Articular chondrocyte of knee joint (primary cell): ENCODE measurements at places on chromosomes 16 and 17. TPM values are rescaled to one million over a fixed set of nuclear protein-coding genes. Genes with fewer than 3 reads are reported as not detected.

The PRAC2 gene
- not detected in 2 replicates for total RNA-seq

The SLC22A31 gene
- 0.13 TPM in 1 of 2 replicates, not detected in the other for total RNA-seq

The ASB16 gene
- total RNA-seq = 0.11 and 0.39 TPM in 2 replicates

The ANKFN1 gene
- not detected in 2 replicates for total RNA-seq

The ACAP1 gene
- total RNA-seq = 0.11 and 0.26 TPM in 2 replicates

The SLC6A2 gene
- not detected in 2 replicates for total RNA-seq

The CES4A gene
- 3.6 and 5.0 TPM in 2 replicates for total RNA-seq

The GAS2L2 gene
- total RNA-seq = under 0.01 TPM in 1 of 2 replicates, not detected in the other

The MYCBPAP gene
- 1.8 and 2.5 TPM in 2 replicates for total RNA-seq

The CTRB2 gene
- not detected in 2 replicates for total RNA-seq

The ATP2A1 gene
- total RNA-seq = under 0.01 and 0.22 TPM in 2 replicates

The RRAD gene
- total RNA-seq = 1.3 and 2.3 TPM in 2 replicates

The TBC1D3H gene
- total RNA-seq = 0.11 TPM in 1 of 2 replicates, not detected in the other

The CRISPLD2 gene
- total RNA-seq = 45.5 and 53.3 TPM in 2 replicates

The NLRC3 gene
- total RNA-seq = 0.11 TPM in 1 of 2 replicates, not detected in the other
